ENCODE measurements at places on chromosomes 4 and X. TPM values are rescaled to one million over a fixed set of nuclear protein-coding genes. Genes with fewer than 3 reads are reported as not detected.

DNA sequence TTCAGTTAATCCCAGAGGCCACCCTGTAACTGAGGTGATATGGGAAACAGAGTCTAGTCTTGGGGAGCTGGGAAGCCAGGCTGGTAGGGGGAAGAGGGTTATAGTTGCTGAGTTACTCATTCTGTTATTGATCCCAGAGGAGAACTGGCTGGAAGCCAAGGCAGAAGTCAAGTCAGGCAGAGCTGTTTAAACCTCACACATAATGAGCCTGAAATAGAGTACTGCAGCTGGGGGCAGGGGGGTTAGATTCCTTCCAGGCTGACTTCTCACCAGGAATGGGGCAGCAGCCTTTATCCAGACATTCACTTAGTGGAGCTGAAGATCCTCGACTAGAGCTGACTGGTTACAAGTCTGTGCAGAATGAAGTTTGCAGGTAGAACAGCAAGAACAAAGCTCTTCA, 144.9 kb downstream of the C4orf33 start:
- no peak for DNase-seq

- DNase-seq: no peak
Observed at GRCh38 chr4:182264139-182264752, 21.0 kb downstream of the TENM3 start.

Gene CXCL1
- 185 TPM for total RNA-seq

Gene TMEM31
- not detected for total RNA-seq

- no peak for DNase-seq
Observed at GRCh38 chr4:57055886-57056285, 54.3 kb downstream of the IGFBP7 start.

Gene ACE2
- total RNA-seq: not detected

- DNase-seq: no peak
Observed at GRCh38 chr4:120472447-120473131, 405.9 kb upstream of the MAD2L1 start.

GRCh38 chrX:41029332-41029731, 55.9 kb upstream of the USP9X start:
- DNase-seq: no peak

Gene SSX3
- total RNA-seq: not detected

- DNase-seq: no peak
Observed at GRCh38 chr4:72444092-72444491, 124.9 kb downstream of the ADAMTS3 start.

DNA sequence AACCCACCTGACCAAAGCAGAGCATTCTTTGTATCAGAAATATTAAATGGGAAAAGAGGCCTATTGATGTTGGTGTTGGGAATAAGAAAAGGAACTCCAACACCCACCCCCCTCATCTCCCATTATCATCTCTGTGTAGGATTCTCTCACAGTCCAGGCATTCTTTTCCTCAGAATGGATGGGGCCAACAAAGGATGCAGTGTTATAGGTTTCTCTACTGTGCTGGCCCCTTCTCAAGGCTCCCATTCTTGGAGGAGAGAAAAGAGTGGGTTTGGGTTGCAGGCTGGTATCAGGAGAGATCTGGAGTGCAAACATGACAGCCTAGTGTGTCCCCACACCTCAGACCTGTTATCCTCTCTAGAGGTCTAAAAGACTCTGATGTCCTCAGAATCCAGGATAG, 59.6 kb downstream of the UGT8 start:
- no peak for DNase-seq

Gene SLC6A8
- total RNA-seq: 10.7 TPM

Gene PPP1R2C
- not detected for total RNA-seq

DNA sequence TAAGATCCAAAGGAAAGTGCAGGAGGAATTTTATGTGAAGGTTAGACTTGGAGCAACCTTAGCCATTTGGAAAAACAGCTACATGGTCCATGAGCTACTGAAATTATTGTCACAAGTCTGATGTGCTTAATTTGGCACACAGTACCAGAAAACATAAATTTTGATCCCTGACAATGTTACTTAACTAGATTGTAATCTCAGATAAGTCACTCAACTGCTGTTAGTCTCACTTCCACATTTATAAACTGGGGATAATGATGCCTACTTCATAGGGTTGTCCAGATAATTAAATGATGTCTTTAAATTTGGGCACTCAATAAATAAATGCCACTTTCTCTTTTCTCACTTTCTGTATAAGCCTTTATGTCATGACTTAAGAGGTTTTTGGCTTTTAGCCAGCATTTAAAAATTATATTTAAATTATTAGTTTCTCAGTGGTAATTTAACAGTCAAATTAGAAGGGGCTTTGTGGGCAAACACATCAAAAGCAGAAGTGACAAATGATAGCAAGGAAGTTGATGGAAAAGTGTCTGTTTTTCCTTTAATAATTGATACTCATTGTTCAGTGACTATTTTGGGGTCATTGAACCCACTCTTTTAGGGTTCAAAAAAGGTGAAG, 58.3 kb downstream of the PAQR3 start:
- no peak for DNase-seq
